Fibroblast of skin of right quadriceps (primary cell): ENCODE measurements at places on chromosomes 2 and 18.

GRCh38 chr18:49183921-49184320 lies 233.2 kb upstream of the SMAD7 start:
- DNase-seq, result peak; percentile 40

- no peak for DNase-seq
Measured at GRCh38 chr2:146244131-146244530, 1600.7 kb upstream of the ACVR2A start.

GRCh38 chr18:3973191-3973850 lies 481.8 kb downstream of the DLGAP1 start:
- DNase-seq, result peak; percentile 34

DNA sequence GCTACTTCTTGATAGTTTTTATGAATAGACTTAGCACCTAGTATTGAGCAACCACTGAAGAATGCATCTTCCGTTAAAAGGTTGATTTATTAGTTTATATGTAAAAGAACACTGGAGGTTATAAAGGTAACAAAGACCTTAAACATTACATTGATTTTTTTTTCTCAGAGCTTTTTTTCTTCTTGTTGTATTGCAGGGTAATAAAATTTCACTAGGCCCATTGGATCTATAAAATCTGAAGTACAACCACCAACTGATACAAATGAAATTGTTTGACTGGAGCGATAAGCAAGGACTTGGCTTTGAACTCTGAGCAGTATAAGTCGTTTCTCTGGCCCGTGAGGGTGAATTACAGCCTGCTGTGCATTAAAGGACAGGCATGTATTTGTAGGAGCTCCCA lies 344.0 kb downstream of the LRRTM1 start:
- no peak for DNase-seq

DNA sequence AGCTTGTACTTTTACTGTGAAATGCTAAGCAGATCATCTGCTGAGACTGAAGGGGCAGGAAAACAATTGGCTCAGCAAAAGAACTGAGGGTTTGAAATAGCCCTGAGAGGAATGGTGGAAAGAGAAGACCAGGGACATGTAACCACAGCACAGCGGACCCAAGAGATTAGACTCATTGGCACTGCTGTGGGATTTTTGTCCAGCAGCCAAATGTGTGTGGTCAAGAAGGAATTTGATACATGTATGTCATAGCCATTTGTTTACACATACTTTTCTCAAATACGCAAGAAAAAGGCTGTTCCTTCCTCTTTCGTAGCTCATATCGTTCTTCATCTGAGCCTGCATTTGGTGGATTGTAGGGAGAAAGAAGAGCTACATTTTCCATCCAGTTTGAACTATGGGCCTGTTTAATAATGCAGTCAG lies 73.8 kb downstream of the TRABD2A start:
- DNase-seq, result peak; percentile 99

DNA sequence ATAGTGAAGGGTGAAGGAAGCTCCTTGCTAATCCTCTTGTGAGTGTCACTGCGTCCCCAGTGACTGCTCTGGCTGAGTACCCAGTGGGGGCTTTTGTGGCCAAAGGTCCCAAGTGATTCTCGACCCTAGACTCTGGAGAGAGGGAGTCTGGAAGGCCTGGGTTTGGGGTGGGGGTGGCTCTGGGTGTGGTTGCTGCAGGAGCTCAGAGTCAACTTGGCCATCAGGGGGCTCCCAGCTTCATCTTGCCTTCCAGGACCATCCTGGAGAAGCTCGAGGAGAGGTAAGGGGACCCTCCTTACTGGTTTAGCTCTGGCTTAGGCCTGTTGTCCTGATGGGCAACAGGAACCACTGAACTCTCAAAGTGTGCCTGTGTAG lies 592 bp downstream of the PSD4 start:
- DNase-seq, result no peak

DNA sequence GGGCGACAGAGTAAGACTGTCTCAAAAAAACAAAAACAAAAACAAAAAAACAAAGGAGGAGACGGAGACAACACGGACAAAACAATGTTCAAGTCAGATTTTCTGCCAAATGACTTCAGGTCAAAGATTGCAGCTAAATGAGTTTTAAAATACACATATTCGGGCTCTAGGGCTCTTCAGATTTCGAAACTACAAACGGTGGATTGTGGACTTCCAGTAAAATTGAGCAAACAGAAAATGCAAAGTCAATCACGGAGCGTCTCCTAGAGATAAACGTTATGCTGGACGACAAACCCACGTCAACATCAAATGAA lies 558 bp downstream of the MRPS5 start:
- DNase-seq, result no peak

GRCh38 chr18:28494151-28494550 lies 317.2 kb upstream of the CDH2 start:
- DNase-seq, result peak; percentile 55

GRCh38 chr2:65595630-65596029 lies 163.2 kb upstream of the SPRED2 start:
- DNase-seq, result no peak

DNA sequence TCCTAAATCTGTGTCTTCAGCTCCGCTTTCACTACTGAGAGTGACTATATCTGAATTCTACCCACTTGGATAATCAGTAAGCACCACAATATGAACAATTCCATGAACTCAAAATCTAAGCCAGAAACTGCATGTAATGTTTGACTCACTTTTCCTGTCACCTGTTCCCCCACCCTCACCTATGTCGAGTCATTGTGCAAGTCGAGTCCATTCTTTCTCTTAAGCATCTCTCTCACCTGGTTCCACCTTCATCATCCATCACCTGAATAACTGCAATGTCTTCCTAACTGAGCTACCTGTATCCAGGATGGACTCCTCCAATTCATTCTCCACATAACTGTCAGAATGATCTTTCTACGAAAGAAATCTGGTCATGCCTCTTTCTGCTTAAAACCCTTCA lies 58.2 kb downstream of the PPP1R1C start:
- no peak for DNase-seq

DNA sequence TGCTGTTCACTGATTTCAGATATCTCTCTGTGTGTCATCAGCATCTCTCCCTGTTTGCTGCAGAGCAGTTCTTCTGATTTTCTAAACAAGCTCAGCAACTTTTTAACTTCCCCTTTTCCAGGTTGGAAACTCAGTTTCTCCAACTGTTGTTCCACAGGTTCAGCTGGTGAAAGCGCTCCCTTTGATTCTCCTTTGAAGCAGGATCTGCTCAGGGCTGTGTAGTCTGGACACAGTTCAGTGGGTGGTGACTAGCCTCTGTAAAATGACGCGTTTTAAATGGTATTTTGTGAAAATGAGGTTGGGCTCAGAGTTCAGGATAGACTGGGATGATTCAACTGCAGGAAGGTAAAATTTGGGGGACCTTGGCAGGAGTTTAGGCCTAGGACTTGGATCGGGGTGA lies 106.3 kb downstream of the TRIM43 start:
- peak; percentile 28 for DNase-seq

GRCh38 chr18:78813156-78813555 lies 166.5 kb upstream of the SALL3 start:
- no peak for DNase-seq

DNA sequence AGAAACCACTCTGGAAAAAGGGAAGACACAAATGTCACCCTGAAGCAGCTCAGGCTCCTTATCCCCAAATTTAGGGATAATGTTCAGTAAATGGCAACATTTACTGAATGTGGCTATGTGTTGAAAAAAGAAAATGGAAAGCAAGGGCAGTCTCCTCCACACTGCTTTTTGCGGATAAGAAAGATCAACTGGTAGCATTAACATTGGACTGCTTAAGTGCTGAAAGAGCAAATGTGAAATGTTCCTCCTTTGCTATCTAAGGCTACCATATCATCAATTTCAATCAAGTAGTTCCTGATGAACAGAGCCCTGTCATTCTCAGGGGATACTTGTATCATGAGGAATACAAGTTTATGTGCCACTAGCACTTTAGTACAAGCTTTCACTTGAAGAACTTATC lies 12.5 kb downstream of the FBXO11 start:
- DNase-seq, result no peak

DNA sequence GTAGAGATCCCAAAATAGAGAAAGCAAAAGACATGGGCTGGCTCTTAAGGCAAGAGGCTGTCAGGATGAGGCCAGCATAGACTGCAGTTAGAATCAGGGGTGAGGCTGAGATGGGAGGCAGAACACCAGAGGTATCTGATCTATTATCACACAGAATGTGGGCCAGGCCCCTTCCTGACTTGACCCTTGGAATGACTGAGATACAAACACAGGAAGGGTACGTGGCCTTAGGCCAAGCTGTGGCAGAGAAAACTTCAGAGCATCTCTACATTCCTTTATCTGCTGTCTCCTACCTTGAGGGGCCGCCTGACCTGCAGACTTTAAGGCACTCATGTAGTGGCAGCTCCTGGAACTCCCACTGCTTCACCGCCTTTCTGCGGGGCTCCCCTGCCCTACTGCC lies 28.4 kb downstream of the TMEM17 start:
- no peak for DNase-seq

DNA sequence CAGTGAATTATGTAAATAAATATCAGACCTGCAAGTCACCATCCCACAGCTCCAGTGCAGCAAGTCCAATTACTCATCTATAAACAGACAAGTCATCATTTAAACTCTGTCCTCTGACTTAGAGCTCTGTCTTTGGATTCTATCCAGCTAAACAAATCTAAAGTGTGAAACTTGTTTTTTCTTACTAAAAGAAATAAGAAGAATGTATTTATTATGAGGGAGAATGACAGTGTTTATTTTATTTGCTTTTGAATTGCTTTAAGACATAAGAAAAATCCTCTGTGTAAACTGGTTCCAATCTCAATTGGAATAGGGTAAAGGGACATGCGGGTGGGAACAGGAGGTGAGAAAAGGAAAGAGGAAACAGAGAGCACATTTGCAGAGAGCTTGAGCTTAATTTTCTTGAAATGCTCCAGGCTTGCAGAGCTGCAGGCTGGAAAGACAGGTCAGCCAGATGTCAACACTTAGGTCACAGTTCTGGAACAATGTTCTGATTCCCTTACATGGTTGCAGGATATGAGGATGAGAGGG lies 355.8 kb downstream of the MEIS1 start:
- peak; percentile 50 for DNase-seq

GRCh38 chr2:25701801-25702200 lies 28.4 kb upstream of the DTNB start:
- DNase-seq, result no peak

DNA sequence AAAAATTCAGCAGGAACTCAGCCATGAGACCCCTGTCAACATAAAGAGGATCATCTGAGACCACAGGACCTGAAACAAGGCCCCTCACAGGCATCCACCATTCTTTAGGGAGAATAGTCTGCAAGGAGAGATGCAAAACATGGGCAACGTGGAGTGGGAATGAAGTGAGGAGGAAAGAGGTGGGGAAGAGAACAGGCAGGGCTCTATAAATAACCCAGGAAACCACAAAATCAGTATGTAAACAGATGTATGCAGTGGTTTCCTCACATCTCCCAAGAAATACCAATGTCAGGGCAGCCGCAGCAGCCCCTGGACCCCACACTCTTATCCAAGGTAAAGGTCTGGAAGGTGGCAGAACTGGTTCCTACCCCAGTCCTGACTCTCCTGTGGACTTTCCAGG lies 168.5 kb downstream of the EN1 start:
- DNase-seq, result peak; percentile 48

DNA sequence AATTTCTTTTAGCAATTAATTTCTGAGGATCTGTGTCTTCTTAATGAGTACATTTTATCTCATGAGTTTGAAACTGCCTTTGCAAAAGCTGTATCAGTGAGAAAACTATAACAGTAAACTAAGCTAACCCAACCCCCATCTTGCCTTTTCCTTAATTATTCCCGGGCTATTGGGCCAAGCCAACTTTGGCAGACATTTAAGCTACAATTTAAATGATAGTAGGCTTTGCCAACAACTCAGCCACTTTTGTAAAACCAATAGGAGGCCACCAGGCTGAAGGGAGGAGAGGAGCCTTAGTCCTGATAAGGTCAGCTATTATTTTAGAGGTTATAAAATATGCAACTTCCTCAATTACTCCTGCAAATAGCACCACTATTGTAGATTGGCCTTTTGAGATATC lies 218.0 kb upstream of the KCNJ3 start:
- DNase-seq, result no peak

DNA sequence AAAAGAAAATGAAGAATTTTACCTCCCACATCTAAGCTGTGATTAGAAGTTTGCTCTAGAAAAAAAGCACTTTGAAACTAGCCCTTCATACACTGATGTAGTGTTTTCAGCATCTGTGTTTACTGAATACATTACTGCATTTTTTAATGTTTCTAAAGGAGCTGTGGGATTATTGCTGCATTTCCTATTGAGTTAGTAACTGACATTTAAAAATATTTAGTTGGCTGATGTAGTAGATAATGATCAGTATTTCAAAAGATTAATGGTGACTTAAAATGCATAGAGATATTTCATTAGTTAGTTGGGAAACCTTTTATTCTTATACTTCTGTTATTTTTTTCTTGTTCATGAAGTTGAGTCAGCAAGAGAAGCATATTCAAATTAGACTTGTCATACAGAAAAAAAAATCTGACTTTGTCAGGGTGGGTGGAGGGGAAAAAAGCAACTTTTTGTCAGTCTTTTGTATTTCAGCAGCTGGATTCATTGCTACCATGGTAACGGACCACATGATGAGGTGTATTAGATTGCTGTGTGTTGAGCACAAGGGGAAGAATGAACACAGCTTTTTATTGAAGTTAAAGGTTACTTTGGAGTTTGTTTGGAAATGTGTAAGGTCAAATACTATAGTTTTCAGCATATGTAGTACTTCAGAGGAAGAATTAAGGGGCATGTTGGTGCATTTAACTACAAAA lies at the start of gene DTNA:
Gene DTNA (plus strand): TSS at position 549 of the 692 bp plus-strand sequence. CDS start 45,679 bp downstream, outside the sequence.
- peak; percentile 96 for DNase-seq

- DNase-seq, result no peak
Measured at GRCh38 chr2:207289295-207290018, 123.7 kb upstream of the KLF7 start.

- DNase-seq, result no peak
Measured at GRCh38 chr2:28150236-28150915, 242.3 kb upstream of the FOSL2 start.

DNA sequence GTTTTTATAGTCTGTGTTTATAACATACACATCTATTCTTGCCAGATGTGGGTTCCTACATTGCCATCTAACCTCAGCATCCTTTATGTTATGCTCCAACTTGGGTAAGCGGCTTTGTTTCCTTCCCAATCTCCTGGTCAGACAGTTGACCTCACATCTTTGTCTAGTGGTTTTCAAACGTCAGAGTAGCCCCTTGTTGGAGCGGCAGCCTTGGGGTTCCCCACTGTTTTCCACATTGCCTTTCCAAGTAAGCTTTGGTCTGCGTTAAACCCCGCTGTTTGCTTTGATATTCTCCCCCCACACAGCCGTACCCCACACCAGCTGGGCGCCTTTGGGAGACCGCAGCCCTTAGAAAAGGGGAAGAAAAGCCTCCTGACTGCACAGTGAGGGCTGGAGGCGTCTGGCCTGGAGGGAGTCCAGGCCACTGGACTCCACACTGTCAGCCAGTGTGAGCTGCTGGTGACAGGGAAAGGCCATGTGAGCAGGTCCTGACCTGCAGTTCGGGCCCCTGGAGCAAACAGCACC lies 83.3 kb downstream of the MALT1 start:
- no peak for DNase-seq
